ENCODE measurements at places on chromosomes 7 and 10.

GRCh38 chr7:2266911-2267310 lies 24.9 kb downstream of the NUDT1 start:
- DNase-seq: no peak

DNA sequence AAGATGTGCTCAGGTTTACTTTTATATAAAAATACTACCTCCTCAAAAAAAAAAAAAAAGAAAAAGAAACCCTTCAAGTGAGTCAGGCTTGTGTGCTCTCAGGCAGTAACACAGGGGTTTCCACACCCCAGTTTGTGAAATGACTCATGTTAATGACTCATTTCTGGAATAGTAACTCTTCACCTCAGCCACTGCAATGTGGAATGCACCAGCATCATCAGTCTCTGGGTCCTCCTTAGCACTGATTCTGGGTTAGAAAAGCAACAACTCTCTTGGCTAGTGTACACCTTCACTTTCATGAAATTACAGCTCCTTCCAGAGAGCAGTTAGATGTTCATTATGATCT lies 110.6 kb downstream of the EMX2 start:
- no peak for DNase-seq

DNA sequence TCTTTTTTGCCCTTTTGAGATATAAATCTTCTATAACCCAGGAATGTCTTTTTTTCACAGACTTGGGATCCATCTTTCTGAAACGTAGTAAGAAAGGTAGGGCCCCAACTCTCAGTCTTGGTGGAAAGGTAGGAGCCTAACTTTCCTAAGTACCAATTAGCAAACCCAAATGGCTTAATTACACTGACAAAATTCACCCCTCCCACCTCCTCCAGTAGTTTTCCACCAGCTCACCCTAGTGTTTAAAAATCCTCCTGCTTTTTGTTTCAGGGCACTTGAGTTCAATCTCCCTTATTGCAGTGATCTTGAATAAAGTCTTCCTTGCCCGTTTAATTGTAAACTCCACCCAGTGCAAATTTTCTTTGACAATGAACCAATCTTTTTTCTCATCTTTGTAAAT lies 600.0 kb downstream of the PHTF2 start:
- DNase-seq: no peak

GRCh38 chr10:104867966-104868598 lies 227.0 kb downstream of the SORCS3 start:
- no peak for DNase-seq

- DNase-seq: no peak
Observed at GRCh38 chr7:20932785-20933527, 146.3 kb upstream of the SP8 start.

- no peak for DNase-seq
Observed at GRCh38 chr7:87146740-87147386, 5.4 kb upstream of the DMTF1 start.

DNA sequence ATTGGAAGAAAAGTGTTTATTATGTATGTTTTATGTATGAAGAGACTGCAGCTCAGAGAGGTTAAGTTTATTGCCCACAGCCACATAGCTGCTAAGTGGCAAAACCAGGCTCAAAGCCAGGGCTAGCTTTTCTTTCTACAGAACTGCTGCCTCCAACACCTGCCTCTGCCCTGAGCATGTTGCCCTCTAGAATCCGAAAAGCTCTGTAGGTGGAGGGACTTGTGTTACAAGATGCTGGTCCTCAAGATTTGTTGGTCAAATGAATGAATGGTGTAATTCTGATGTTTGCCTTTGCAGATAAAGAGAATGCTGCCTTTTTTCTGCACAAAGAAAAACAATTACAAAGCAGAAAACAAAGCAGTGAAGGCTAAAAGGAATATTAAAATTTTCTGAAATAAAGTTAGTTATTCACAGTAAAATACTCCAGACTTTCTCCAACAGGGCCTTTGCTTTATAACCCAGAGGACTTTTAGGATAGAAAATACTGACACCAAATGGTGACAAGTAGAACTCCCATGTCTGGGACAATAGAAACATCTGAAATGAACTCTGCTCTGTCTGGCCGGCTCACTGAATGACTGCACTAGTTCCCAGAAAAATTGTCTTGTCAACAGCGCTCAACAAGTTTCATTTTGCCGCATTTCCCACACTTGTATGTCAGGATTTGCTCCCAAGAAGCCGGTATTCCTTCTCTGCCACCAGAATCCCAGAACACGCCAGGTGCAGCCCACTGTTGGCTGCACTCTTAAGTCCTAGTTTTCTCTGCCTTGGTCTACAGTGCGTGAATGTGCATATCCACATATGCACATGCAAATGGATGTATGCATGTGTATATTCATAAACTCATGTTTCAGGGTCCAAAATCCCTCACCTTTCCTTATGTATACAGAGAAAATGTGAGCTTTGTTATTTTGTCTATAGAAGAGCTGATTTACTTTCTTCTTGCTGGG lies 11.0 kb upstream of the DNTT start:
- DNase-seq: no peak

- no peak for DNase-seq
Observed at GRCh38 chr7:158446706-158447105, 140.9 kb downstream of the PTPRN2 start.

DNA sequence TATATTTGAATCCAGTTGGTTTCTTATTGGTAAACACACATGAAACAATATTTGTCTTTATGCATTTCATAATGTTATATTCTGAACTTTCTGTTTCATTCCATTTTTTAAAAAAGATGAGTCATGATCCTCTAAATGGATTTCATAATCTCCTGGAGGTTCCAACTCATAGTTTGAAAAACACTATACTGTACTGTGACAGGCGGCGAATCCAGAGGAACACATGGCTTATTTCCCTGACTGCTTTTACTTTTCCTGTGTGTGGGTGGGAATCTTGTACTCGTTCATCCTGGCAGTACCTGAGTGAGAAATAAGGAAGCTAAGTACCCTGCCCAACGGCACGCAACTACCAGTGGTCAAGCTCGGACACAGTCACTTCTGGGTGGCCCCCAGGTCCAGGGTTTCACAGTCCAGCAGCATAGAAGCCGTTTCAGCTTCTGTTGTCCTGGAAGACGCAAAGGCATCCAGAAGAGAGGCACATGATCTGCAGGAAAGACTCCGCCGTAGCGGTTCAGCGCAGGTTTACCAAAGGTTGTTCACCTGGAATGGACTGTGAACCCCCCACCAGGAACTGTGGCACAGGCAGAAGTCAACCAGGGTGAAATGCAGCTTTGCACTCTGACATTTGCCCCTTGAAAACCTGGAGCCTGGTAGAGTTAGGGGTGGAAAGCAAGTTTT lies 117.7 kb downstream of the CCNY start:
- no peak for DNase-seq

GRCh38 chr7:45078125-45078681 lies 10.6 kb downstream of the NACAD start:
- DNase-seq: no peak

DNA sequence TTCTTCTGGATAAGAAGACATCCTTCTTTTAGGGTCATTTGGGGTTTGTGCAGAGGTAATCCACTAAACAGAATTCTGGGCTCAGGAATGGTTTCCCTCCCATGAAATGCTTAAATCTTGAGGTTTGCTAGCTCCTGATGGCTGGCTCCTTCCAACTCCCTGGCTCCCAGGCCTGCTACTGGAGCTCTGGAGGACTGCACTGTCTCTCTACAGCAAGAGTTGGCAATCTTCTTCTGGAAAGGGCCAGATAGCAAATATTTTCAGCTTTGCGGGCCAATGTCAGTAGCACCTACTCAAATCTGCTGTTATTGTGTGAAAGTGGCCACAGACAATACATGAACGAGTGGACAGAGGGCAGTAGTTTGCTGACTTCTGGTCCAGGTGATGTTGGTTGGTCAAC lies 174.2 kb upstream of the CTBP2 start:
- no peak for DNase-seq

GRCh38 chr7:28711114-28711513 lies 247.0 kb downstream of the TRIL start:
- DNase-seq: no peak

DNA sequence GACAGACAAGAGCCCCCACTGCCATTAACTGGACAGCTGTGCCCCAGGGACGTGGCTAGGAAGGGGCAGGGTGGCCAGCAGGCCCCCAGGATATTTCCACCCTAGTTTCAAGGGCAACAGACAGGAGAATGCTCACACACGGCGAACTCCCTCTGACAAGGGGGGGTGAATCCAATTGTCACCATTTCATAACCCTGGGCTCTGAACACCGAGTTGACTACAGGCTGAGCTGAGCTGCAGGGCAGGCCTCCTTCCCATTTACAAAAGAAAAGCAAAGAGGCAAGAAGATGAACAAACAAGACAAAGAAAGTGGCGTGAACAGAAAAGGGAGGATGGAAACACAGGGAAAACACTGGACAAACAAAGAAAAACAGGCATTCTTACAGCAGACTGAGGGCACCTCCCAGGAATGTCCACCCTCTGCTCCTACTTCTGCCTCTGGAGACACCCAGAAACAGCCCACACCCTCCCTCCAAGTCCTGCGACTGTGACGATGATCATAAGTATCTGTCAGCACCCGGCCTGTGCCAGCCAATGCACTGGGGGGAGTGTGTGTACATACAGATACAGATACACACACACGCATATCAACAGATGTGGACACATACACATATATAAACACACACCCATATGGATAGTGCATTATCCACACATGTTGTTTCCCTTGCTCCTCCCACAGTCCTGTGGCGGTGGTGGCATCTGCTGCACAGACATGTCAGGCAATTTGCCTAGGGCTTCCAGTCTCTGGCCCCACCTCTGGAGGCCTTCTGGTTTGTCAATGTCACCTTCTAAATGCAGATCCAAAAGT lies 66.2 kb downstream of the FAM53B start:
- DNase-seq: no peak

DNA sequence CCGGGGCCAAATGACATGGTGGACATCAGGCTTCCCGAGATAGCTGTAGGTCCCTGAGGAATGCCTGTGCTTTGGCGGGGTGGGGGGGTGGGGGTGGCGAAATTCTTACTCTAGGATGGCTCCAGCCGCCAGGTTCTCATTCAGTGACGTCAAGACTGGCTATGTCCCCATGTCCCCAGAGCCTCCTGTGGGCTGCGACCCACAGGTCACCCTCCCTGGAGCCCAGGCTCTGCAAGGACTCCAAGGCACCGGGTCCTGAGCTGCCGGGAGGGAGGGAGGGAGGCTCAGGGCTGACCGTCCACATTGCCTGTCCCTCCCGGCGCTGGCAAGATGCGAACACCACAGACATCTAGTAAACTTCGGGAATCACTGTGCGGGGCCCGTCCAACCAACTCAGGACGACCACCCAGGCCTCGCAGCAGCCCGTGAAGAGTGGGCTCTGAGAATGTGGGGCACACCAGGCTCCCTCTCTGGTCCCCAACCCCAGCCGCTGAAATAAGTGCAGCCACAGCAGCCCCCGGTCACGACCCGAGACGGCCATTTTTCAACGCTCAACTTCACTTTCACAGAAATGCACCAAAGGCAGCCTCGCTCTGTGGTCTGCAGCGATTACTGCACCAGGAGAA lies 12.6 kb downstream of the GPR146 start:
- DNase-seq: no peak

- DNase-seq: no peak
Observed at GRCh38 chr10:111446966-111447365, 370.1 kb downstream of the ADRA2A start.

DNA sequence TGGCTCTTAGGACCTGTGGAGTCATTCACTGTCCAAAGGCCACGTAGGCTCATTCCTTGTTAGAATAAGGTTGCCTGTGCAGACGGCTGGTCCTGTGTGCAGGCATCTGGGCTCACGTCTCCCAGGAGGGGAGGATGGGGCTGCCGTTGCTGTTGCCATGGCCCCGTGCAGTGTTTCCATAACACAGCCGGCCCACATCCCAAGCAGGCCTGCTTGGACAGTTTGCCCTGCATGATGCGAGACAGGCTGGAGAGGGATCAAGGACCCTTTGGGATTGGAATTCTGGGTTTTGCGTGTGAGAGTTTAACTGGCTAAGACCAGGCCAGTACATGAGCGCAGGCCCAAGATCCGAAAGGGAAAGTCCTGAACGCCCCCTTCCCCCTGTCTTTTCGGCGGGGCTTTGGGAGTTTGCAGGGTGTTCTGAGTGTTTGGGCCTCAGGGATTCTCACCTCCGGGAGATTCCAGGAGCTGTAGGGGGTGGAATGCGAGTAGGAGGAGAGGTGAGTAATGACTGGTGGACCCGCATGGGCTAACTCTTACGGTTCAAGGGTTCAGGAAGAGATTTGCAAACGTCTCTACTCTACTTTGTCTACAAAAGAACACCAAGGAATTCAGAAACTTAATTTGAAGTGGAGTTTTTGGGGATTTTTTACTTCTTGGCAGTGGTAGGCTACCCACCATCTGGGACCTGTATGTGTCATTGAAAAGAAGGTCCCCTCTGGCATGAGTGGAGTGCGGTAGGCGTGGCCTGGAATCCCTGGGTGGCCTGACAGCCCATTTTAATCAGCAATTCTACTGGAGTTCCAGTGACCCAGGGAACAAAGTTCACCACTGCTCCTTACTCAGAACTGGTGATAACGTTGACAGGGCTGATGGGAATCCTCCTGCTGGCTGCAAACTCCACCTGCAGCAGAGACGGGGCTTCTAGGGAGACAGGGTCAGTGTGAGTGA lies 125.4 kb downstream of the ITIH5 start:
- no peak for DNase-seq

DNA sequence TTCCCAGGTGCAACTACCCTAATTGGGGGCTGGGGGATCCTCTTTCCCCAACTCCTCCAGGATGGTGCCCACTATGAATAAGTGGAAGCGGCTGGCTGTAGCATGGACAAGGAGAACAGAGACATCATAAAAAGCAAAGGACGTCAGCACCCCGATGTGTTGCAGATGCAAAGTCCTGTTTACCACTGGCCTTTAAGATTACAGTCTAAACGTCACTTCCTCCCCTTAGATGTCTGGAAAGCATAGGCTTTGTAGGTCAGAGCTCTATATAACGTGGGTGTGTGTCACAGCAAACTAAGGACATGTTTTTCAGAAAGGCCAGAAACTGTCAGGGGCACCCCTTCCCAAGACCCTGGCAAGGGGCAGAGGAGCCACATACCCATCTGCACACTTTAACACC lies 7.9 kb downstream of the COBL start:
- no peak for DNase-seq

- no peak for DNase-seq
Observed at GRCh38 chr10:121766426-121766825, 161.4 kb downstream of the ATE1 start.

DNA sequence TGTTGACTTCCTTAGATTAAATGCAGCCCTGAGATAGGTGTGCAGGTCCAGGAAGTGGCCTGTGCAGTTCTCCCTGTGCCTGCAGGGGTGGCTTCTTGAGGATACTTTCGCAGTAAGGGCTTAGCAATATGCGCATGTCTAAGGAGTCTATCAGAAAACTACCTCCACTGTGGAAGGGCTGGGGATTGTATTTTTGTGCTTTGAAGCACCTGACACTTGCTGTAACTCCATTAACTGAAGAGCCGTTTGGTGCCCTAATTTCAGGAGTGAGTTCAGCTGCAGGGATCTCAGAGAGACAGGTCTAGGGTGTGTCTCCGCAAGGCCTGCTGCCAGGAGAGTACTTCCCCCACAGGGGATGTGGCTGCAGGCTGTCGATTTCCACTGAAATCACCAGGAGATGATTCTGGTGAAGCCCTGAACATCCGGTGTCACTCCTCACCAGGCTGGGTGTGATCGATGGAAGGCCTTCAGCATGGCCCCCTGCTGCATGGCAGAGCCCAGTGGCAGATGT lies 35.5 kb downstream of the IKZF1 start:
- no peak for DNase-seq

- DNase-seq: no peak
Observed at GRCh38 chr10:124740369-124741280, 3.6 kb downstream of the FAM53B start.

All from activated T-helper 9 cell treated with anti-CD3 and anti-CD28 coated beads, Interleukin-2, amount 50 U/mL, for 16 hours (primary cell).